ENCODE measurements at places on chromosomes 12 and 14. TPM values are rescaled to one million over a fixed set of nuclear protein-coding genes. Genes with fewer than 3 reads are reported as not detected.
A peak's percentile ranks its signal among the peaks of the same experiment; 100 is the strongest.

DNA sequence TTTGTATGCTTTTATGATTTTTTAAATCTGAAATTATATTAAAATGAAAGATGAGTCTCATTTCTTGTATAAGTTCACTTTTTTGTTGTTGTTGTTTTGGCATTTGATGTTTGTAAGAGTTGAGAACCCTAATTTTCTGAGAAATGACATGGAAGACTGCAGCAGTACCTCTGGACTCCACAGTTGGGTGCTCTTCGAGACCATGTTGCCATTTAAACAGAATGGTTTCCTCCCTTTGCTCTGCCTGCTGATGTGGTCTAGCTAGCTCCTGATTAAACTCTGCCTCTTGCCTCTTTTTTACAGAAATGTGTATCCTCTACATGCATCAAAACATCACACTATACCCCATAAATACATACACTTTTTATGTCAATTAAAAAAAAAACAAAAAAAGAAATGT, 5.8 kb upstream of the LTA4H start:
- H3K4me1 ChIP-seq = peaks cover 15% of the 10 kb centered on the region
- no peak overlapping the region for H3K27ac ChIP-seq
- DNase-seq = no peak
- no peaks in the 10 kb centered on the region for H3K36me3 ChIP-seq
- no peaks in the 10 kb centered on the region for H3K27me3 ChIP-seq
- H3K4me3 ChIP-seq = no peak overlapping the region

DNA sequence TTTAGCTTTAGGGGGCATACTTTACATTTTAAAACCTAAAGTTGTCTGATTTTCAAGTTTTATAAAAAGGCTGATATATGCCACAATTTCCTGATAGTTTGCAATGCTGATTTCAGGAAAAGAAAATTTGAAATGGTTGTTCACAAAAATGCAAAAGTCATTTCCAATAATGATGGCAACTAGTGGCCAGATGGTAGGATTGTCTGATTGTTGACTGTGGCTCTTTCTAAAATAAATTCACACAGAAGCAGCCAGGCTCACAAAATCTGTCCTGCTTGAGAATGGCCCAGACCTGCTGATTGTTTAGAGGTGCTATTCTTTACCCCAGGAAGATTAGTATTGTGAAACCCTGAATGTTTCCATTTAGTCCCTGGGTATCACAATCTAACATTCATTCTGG, 220.3 kb downstream of the NELL2 start:
- H3K4me3 ChIP-seq = no peak overlapping the region
- H3K4me1 ChIP-seq = peaks cover 35% of the 10 kb centered on the region
- H3K27ac ChIP-seq = no peak overlapping the region
- DNase-seq = no peak
- no peaks in the 10 kb centered on the region for H3K27me3 ChIP-seq
- peaks cover 33% of the 10 kb centered on the region for H3K36me3 ChIP-seq

DNA sequence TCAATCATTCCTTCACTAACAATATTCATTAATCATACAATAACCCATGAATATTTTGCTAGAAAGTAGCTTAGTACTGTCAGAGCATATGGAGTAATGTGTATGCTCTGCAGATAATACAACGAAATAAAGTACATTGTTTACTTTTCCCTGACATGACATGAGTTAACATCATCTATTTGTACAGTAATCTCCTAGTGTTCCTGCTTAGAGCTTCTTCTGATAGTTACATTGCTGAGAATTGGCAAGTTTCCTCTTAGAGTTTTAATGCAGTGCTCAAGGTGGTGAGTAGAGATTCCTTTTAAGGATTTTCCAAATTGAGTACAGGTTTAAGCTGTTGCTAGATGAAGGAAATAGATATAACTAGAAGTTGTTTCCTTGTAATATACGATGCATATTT, 164.5 kb upstream of the NPAS3 start:
- H3K27ac ChIP-seq = no peak overlapping the region
- DNase-seq = no peak
- no peaks in the 10 kb centered on the region for H3K36me3 ChIP-seq
- no peaks in the 10 kb centered on the region for H3K4me1 ChIP-seq

MGP gene
- total RNA-seq = not detected

GRCh38 chr12:2582631-2583030, 212.1 kb upstream of the FKBP4 start:
- H3K27me3 ChIP-seq = peaks cover 26% of the 10 kb centered on the region
- no peaks in the 10 kb centered on the region for H3K36me3 ChIP-seq
- no peak overlapping the region for H3K4me3 ChIP-seq
- no peak overlapping the region for H3K27ac ChIP-seq

- no peaks in the 10 kb centered on the region for H3K36me3 ChIP-seq
- H3K27me3 ChIP-seq = no peaks in the 10 kb centered on the region
- DNase-seq = no peak
- no peak overlapping the region for H3K27ac ChIP-seq
- H3K4me3 ChIP-seq = no peak overlapping the region
Measured at GRCh38 chr12:115947696-115948062, 329.8 kb downstream of the MED13L start.

DNA sequence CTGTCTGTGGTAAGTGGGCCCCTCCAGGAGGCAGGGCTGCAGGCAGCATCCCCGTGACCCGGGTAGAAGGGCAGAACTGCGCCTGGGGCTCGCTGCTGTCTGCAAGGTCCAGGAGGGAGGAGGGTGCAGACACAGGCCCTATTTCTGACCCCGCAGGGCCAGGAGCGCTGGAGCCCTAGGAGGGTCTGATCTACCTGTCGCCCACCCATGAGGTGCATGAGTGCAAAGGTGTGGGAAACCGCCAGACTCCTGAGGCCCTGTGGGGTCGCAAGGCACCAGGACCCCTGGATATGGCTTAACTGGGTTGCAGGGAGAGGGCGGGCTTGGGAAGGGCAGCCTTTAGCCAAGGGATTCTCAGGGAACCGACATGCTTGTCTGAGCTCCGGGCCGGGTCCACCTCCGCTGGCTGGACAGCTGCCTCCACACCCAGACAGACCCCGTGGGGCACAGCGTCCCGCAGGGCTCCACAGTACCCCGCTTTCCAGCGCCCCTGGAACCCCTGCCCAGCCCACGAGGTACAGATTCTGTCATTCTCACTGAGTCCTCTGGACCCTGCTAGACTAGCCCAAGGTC, 72.9 kb upstream of the TSPAN11 start:
- H3K27me3 ChIP-seq = no peaks in the 10 kb centered on the region
- no peaks in the 10 kb centered on the region for H3K36me3 ChIP-seq
- H3K27ac ChIP-seq = no peak overlapping the region
- H3K4me3 ChIP-seq = no peak overlapping the region
- peaks cover 6% of the 10 kb centered on the region for H3K4me1 ChIP-seq

GRCh38 chr12:119020406-119021360, 39.3 kb downstream of the SRRM4 start:
- H3K4me3 ChIP-seq = no peak overlapping the region
- DNase-seq = peak; percentile 38
- no peak overlapping the region for H3K27ac ChIP-seq
- H3K27me3 ChIP-seq = peaks cover 20% of the 10 kb centered on the region
- no peaks in the 10 kb centered on the region for H3K4me1 ChIP-seq

ANKRD33 gene
- total RNA-seq = not detected

RNASE4 gene
- total RNA-seq = 1.0 TPM

DNA sequence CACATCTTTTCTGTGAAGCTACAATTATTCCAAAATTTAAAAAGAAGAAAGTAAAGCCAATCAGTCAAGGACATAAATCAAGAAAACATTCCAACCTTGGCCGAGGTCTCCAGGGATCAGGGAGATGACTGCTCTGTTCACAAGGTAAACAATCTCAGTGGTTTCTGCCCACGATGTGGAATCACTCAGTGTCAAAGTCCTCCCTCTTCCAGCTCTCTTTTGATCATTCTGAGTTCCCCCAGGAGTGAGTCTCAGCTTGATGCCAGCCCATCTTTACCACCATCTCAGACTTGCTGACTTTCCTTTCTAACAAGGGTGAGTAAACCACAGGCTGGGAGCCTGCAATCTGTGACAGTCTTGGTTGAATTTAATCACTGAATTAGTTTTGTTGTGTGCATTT, 4.8 kb upstream of the SERPINA9 start:
- no peak for DNase-seq
- no peaks in the 10 kb centered on the region for H3K36me3 ChIP-seq
- peaks cover 7% of the 10 kb centered on the region for H3K27me3 ChIP-seq
- H3K4me1 ChIP-seq = no peaks in the 10 kb centered on the region
- no peak overlapping the region for H3K27ac ChIP-seq

TTC5 gene
- 20.6 TPM for total RNA-seq

DNA sequence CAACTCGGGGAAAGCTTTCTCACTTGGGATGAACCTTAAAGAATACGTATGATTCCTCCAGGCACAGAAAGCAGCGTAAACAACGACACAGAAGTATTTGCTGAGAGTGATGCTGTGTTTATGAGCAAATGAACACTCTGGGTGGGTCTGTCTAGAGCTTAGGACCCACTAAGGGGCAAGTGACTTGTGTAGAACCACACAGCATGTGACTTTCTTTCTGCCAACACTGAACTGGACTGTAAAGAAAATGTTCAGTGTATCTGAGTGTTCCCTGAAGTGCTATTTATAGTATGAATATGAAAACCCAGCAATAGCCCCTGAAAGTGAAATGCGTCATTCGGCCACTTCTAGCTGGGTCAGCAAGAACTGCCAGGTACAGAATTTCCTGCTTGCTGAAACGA, 78.5 kb downstream of the ST8SIA1 start:
- no peak overlapping the region for H3K27ac ChIP-seq
- no peak overlapping the region for H3K4me3 ChIP-seq
- H3K36me3 ChIP-seq = no peaks in the 10 kb centered on the region
- peaks cover under 1% of the 10 kb centered on the region for H3K27me3 ChIP-seq

DNA sequence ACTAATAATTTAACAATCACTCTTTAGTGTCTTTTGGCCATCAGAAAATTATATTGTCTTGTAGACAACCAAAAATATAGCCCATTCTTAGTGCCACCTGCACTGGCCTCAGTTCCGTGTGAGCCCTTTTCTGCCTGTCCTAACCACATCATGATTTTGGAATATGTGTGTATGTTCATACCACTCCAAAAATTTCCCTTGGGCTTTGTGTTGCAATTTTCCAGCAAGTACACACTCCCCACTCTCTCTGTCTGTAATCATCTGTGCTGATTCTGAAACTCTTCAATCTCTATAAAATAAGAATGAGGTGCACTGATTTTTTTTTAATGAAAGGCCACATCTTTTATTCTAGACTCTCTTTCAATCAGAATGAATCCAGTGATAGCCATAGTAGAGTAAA, 196.0 kb downstream of the PIK3C2G start:
- no peak for DNase-seq
- H3K36me3 ChIP-seq = no peaks in the 10 kb centered on the region

GRCh38 chr14:24081739-24082211, 10.4 kb downstream of the CPNE6 start:
- peak overlapping the region; percentile 75 for H3K4me3 ChIP-seq
- H3K4me1 ChIP-seq = peaks cover 19% of the 10 kb centered on the region
- peak overlapping the region; percentile 48 for H3K27ac ChIP-seq
- no peaks in the 10 kb centered on the region for H3K36me3 ChIP-seq
- H3K27me3 ChIP-seq = no peaks in the 10 kb centered on the region

ZFHX2 gene
- 1.0 TPM for total RNA-seq

DNA sequence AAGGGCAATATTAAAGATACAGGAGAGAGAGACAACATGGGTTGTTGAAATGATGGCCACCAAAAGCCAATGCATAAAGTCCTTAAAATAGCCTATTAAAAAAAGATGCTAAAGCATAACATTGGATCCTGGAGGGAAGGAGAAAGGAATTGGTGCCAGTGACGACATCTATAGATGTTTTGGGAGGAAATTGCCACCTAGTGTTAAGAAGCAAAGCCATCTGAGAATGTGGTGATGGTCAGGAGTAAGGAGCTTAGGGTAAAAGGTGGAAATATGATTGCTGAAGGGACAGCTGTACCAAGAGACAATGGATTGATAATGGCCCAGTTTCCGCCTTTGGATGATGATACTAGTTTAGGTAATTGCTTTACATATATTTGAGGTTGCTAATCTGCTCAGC, 85.1 kb downstream of the TMEM30B start:
- no peaks in the 10 kb centered on the region for H3K36me3 ChIP-seq
- no peaks in the 10 kb centered on the region for H3K4me1 ChIP-seq
- DNase-seq = no peak

DNA sequence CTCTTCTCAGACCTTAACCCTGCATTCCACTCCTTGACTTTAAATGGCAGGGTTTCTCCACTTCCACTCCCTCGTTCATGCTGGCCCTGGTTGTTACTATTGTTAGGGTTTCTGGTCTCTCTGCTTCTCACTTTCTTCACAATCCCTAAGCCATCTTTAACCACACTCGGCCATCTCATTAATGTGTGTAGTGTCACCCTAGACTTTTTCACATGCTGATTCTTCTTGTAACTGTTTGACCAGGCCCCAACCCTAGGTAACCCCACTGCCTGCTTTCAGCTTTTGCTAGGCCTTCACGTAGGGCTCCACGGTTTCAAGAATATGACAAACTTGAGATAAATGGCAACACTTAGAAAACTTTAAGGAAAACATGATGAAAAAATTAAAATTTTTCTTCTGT, 195.1 kb downstream of the IPO8 start:
- H3K27me3 ChIP-seq = peaks cover 3% of the 10 kb centered on the region
- no peak for DNase-seq
- H3K4me3 ChIP-seq = no peak overlapping the region
- no peak overlapping the region for H3K27ac ChIP-seq

DNA sequence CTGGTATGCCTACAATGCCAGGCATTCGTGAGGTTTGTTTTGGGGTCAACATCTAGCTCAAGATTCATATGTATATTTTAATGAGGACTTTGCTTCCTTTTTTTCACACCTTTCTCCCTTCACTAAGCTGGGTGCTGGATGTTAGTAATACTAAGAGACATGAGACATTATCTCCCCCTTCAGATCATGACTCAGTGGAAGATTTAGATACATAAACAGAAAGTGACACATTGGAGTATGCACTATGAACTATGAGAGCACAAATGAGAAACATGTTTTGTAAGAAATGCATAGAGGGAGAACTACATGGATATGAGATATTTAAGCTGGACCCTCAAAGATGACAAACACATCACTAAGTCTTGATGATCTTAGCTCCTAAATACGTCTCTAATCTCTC, 286.3 kb downstream of the RPAP3 start:
- H3K4me3 ChIP-seq = no peak overlapping the region
- H3K36me3 ChIP-seq = peaks cover 11% of the 10 kb centered on the region
- peak overlapping the region; percentile 55 for H3K27ac ChIP-seq
- peaks cover 42% of the 10 kb centered on the region for H3K4me1 ChIP-seq
- DNase-seq = no peak

DNA sequence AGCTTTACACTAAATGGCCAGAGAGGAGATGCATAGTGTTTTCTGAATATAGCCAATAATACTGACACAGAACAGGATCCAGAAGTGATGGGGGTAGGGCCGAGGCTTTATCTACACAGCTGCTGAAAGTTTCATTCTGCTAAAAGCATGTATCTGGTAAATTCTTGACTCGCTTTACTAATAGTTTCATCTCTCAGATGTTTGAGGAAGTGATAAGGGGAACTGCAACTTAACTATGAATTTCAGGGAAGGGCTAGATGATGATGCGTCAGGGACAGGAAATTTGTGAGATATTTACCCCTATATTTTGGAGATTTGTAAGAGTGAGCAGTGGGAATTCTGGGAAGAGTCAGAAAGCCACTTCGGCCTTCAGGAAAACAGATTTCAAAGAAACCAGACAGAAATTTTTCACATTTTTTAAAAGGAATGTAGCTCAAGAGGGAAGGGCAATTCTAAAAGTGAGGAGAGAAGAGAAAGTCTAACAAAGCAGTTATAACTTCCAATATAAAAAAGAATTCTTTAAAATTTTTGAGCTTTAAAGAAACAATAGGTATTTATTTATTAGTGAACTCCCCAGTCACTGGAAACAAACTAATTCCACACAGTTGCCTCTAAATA, 243.1 kb downstream of the BCAT1 start:
- no peak overlapping the region for H3K4me3 ChIP-seq
- H3K27me3 ChIP-seq = no peaks in the 10 kb centered on the region
- H3K36me3 ChIP-seq = no peaks in the 10 kb centered on the region
- peaks cover 10% of the 10 kb centered on the region for H3K4me1 ChIP-seq

Data from activated CD8-positive, alpha-beta T cell treated with anti-CD3 and anti-CD28 coated beads for 36 hours (primary cell).